ENCODE measurements at places on chromosomes 2 and 18. TPM values are rescaled to one million over a fixed set of nuclear protein-coding genes. Genes with fewer than 3 reads are reported as not detected.

GRCh38 chr2:203782262-203782976 lies 76.0 kb downstream of the CD28 start:
- peak; percentile 60 for DNase-seq

DNA sequence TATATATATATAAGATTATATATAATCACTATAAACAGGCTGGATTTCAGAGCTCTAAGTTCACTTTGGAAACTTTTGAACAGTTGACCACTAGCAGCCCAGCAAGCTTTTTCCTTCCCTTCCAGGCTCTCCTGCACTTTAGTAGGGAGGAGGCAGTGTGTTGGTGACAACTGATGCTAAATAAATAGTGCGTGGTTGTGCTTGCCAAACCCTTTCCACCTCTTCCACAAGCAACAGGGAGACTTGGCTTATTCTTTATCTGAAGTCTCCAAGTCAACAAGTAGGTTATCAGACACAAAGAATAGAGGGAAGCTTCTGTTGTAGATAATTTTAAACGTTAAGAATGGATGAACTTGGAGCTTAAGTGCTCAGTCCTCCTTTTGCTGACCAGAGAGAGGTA lies 408.2 kb upstream of the HNRNPA3 start:
- no peak for DNase-seq

GRCh38 chr2:106076941-106077340 lies 117.2 kb downstream of the UXS1 start:
- DNase-seq, result no peak

- no peak for DNase-seq
Observed at GRCh38 chr2:17788773-17789172, 27.5 kb upstream of the MSGN1 start.

DNA sequence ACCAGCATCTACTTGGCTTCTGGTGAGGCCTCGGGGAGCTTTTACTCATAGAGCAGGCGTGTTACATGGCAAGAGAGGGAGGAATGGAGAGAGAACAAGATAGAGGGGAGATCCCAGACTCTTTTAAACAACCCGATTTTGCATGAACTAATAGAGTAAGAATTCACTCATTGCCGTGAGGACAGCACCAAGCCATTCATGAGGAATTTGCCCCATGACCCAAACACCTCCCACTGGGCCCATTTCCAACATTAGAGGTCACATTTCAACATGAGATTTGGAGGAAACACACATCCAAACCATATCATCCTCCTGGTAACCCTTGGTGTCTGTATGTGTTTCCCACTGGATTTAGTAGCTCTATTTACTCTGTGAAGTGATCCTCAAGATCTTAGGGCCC lies 249.9 kb upstream of the SP5 start:
- DNase-seq, result no peak

- DNase-seq, result no peak
Observed at GRCh38 chr2:233153146-233153798, 93.1 kb downstream of the INPP5D start.

DNA sequence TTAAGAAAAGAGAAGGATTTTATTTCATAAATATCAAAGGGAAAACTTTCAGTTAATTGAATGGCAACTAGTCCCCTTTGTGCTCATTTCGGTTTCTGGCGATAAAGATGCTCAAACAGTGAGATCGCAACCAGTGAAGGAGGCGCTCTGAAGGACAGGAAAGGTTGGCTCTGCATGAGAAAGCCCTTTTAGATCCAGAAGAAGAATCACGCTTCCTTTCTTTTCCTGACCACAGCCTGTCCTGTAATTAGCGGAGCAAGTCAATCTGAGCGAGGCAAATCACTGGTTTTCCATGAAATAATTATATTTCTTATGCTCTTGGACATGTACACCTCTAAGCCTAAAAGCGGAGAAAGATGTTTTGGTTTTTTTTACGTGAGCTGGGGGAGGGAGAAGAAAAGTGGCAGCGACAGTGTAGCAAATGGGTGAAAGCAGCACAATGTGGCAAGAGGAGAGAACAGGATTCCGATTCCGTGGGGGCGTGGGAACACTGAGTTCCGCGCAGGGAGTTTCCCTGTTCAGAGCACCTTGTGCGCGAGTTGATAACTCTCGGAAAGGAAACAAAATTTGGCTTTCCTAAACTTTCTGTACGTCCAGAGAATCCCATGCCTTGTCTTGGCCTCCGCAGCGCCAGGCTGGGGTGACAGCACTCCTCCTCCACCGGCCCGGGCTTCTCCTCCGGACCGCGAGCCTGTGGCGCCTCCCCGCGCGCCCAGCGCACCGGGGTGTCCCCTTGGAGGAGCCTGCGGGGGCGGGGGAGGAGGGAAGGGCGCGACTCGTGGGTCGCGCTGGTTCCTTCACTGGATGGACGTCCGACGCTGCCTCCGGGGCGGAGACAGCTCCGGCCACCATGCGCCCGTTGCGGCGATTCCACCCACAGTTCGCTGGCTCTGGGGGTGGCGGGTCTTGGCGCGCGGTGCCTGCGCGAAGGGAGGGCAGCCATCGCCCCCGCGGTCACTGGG lies 620 bp upstream of the SLC9A2 start:
- DNase-seq, result no peak

SCN2A gene
- not detected for polyA plus RNA-seq

GLB1L gene
- polyA plus RNA-seq, result 2.1 TPM

NEU2 gene
- polyA plus RNA-seq, result not detected

UGT1A9 gene
- polyA plus RNA-seq, result not detected
